ENCODE measurements at places on chromosomes 11 and 22. TPM values are rescaled to one million over a fixed set of nuclear protein-coding genes. Genes with fewer than 3 reads are reported as not detected.
A peak's percentile ranks its signal among the peaks of the same experiment; 100 is the strongest.

CHRM1 gene
- not detected for total RNA-seq

ANKRD13D gene
- total RNA-seq, result 160 TPM

USP2 gene
- 2.6 TPM for total RNA-seq

PARVG gene
- 142 TPM for total RNA-seq

DNA sequence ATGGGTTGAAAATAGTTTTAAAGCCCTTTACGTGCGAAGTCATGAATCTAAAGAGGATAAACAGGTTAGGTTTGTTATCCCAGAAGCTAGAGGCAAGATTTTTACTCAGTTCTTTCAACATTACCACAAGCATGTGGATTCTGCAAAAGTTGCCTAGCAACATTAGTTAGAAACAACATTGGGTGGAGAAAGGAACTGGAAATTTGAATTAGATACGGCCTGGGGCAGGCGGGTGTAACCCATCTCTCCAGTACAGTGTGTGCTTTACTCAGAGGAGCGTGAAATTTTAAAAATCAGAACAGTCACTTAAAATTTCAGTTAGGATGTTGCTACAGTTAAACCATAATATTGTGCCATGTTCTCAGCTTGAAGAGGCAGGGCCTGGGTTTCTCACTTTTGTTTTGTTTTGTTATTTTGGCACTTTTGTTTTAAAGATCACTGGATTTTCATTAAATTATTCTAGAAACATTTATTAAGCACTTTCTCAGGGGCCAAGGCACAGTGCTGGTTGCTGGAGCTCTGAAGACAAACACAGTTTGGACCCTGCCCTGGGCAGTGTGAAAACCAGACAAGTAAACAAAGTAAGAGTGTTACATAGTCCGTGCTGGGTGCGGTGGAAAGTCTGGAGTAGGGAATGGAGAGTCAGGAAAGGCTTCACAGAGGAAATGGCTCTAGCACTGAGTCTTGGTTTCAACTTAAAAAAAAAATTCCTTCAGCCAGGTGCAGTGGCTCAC, 4.4 kb upstream of the WEE1 start:
- DNase-seq, result no peak
- H3K4me3 ChIP-seq, result no peak overlapping the region
- H3K36me3 ChIP-seq, result no peaks in the 10 kb centered on the region
- peak overlapping the region; percentile 23 for H3K27ac ChIP-seq
- peaks cover 23% of the 10 kb centered on the region for H3K4me1 ChIP-seq

DNA sequence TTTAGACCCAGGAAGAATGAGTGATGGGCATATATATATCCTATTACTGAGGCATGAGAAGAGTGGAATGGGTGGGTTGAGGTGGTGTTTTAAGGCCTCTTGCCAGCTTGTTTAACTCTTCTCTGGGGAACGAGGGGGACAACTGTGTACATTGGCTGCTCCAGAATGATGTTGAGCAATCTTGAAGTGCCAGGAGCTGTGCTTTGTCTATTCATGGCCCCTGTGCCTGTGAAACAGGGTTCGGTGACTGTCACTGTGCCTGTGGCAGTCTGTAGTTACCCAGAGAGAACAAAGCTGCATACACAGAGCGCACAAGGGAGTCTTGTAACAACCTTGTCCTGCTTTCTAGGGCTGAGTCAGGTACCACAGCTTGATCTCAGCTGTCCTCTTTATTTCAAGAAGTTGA, 11.7 kb downstream of the LIMK2 start:
- DNase-seq, result no peak
- H3K36me3 ChIP-seq, result peaks cover 20% of the 10 kb centered on the region
- H3K4me1 ChIP-seq, result peaks cover 20% of the 10 kb centered on the region
- no peak overlapping the region for H3K4me3 ChIP-seq
- no peak overlapping the region for H3K27ac ChIP-seq

- H3K27me3 ChIP-seq, result no peaks in the 10 kb centered on the region
- H3K27ac ChIP-seq, result no peak overlapping the region
- DNase-seq, result no peak
- H3K4me1 ChIP-seq, result no peaks in the 10 kb centered on the region
- H3K4me3 ChIP-seq, result no peak overlapping the region
- H3K36me3 ChIP-seq, result no peaks in the 10 kb centered on the region
Observed at GRCh38 chr11:40204228-40204627, 1255.2 kb downstream of the LRRC4C start.

DNA sequence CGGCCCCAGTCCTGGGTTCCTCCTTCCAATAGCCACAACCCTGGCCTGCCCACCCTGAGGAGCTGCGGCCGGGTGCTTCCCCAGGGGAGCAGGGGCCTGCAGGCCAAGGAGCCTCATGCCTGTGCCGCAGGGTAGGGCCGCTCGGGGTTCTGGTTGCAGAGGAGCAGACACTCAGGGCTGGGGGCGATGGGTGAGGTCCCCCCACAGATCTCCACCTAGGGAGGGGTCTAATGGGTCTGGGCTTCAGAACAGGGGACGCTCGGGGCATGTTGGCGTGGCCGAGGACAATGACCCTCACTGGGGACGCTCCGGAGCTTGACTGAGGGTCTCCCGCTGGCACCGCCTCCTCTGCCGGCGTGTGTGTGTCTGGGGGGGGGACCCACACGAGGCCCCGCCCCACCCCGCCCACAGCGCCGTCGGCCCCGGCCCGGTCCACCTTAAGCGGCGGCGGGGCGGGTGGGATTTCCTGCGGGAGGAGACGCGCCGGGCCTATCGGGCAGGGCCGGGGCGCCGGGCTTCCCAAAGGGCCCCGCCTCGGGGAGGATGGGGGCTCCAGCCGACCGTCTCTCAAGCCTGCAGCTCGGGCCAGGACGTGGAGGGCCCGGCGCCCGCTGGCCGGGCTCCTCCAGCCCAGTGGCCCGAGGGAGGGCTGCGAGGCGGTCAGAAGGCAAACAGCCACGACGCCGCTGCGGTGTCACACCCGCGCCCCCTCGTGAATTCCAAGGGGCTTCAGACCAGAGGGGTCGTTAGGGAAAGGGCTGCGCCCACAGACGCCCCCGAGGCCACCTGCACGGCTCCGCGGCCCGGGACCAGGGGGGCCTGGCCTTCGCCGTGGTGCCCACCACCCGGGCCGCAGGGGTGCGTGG, 640 bp upstream of the ZDHHC8 start:
- peak overlapping the region; percentile 70 for H3K4me3 ChIP-seq
- peaks cover 12% of the 10 kb centered on the region for H3K36me3 ChIP-seq
- peak overlapping the region; percentile 75 for H3K27ac ChIP-seq
- peaks cover 54% of the 10 kb centered on the region for H3K4me1 ChIP-seq
- peak; percentile 69 for DNase-seq

GRCh38 chr11:77457340-77457739, 16.6 kb downstream of the PAK1 start:
- no peaks in the 10 kb centered on the region for H3K36me3 ChIP-seq
- H3K27me3 ChIP-seq, result no peaks in the 10 kb centered on the region
- no peak for DNase-seq
- no peak overlapping the region for H3K4me3 ChIP-seq
- no peaks in the 10 kb centered on the region for H3K4me1 ChIP-seq
- no peak overlapping the region for H3K27ac ChIP-seq

DNA sequence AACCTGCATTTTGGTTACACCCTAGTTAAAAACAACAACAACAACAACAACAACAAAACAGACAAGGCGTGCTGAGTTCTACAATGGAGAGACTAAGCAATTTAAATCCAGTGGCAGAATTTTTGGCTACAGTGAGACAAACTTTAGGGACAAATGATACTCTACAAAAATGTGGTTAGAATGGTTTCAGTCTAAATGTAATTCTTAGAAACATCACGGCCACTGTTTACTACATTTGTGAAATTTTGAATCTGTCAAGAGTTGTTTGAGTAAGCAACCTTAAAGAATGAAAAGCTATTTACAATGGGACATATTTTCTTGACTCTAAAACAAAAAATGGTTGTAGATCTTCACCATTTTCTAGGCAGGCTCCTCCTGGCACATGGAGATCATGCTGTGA, 259.4 kb downstream of the SWAP70 start:
- H3K27ac ChIP-seq, result no peak overlapping the region
- H3K27me3 ChIP-seq, result no peaks in the 10 kb centered on the region
- DNase-seq, result no peak
- no peaks in the 10 kb centered on the region for H3K4me1 ChIP-seq
- H3K36me3 ChIP-seq, result no peaks in the 10 kb centered on the region

GRCh38 chr11:48172818-48173609, 43.6 kb upstream of the OR4B1 start:
- DNase-seq, result peak; percentile 39
- H3K4me1 ChIP-seq, result peaks cover 7% of the 10 kb centered on the region
- peaks cover 8% of the 10 kb centered on the region for H3K36me3 ChIP-seq
- H3K27ac ChIP-seq, result no peak overlapping the region
- H3K27me3 ChIP-seq, result no peaks in the 10 kb centered on the region
- no peak overlapping the region for H3K4me3 ChIP-seq

DNA sequence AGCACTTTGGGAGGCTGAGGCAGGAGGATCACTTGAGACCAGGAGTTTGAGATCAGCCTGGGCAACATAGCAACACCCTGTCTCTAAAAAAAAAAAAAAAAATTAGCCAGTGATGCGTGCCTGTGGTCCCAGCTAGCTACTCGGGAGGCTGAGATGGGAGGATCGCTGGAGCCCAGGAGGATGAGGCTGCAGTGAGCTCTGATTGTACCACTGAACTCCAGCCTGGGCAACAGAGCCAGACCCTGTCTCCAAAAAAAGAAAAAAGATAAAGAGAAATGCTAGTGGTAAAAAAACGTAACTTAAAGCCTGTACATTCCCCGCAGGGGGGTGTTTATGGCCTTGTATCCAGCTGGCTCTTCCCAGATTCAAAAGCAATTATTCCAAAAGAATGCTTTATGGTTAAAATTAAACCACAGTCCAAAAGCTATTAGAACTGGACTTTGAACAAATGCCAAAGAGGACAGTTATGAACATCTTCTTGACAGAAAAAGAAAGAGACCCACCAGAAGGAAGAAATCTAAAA, 16.4 kb upstream of the SNX32 start:
- peaks cover 16% of the 10 kb centered on the region for H3K4me1 ChIP-seq
- H3K36me3 ChIP-seq, result no peaks in the 10 kb centered on the region
- H3K27me3 ChIP-seq, result no peaks in the 10 kb centered on the region
- peak overlapping the region; percentile 50 for H3K4me3 ChIP-seq
- H3K27ac ChIP-seq, result peak overlapping the region; percentile 35

DNA sequence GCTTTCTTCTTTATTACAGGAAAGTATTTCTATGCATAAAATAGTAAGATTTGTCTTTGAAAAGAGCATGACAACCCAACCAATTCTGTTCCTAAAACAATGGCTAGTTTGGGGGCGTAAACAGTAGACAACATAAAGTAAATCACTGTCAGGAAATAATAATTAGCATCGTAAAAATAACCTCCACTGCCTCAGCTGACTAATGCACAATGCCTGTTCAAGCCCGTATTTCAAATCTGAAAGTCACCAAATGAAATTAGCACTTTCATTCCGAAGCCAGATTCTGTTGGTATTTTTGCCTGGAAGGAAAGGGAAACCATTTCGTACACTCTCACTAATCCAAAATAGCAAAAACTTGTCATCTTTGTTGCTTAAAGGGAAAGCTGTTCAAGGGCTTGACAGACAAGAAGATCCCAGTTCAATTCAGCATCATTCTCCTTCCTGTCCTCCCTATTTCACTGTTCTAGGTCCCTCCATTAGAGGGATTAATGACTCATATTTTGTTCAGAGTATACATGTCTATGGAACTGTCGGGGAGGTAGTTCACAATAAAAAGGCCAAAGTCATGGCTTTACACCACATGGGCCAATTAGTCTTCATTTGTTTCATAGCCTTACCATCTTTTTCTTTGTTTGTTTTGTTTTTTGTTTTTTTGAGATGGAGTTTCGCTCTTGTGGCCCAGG, 154.7 kb downstream of the CADM1 start:
- no peak overlapping the region for H3K27ac ChIP-seq
- no peak overlapping the region for H3K4me3 ChIP-seq
- H3K27me3 ChIP-seq, result no peaks in the 10 kb centered on the region
- no peak for DNase-seq
- no peaks in the 10 kb centered on the region for H3K4me1 ChIP-seq

DNA sequence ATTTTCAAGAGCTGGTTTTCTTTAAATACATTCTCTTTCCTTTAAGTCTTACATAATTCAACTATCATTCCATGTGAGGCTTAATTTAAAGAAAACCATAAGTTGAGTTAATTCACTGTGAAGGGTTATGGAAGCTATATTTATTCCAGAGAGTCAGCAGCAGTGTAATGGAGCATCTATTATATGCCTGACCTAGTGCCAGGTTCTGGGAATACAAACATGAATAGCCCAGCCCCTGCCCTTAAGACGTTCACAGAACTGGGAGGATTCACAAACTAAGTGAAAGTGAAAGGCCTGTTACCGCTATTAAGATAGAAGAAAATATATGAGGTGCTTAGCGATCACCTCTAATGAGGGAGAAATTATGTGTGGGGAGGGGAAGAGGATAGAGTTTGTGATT, 408.9 kb upstream of the CCDC90B start:
- no peak overlapping the region for H3K4me3 ChIP-seq
- no peaks in the 10 kb centered on the region for H3K27me3 ChIP-seq
- H3K36me3 ChIP-seq, result no peaks in the 10 kb centered on the region

DNA sequence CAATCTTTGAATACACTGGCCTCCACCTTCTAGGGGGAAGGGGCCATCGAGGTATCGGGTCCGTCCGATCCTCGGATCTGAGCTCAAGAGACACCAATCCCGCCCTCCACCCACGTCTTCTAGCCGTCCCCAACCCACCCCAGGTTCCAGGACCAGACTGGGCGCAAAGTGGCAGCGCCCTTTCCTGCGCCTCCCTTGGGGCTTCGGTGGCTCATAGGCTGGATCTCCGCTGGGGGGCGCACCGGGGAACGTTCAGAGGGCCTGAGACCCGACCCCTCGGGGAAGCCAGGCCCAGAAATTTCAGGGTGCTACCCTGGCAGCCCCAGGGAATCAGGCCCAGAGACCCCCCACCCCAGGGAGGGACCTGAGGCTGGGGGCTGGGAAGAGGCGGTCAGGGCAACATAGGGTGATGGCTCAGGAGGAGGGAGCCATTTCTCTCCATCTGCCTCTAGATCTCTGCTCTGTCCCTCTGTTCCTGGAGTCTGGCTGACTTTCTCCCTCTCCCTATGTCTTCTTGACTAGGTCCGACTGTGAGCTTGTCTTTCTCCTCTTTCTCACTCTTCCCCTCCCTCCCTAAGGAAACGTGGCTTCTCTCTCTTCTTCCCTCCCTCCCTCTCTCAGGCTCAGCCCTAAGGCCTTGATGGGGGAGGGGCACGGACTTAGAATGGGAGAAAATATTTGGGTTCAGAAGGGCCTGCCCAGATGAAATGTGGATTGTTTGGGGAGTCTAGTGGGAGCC, 1.1 kb downstream of the CREB3L1 start:
- H3K27me3 ChIP-seq, result peaks cover 26% of the 10 kb centered on the region
- H3K4me1 ChIP-seq, result peaks cover 12% of the 10 kb centered on the region
- peak; percentile 46 for DNase-seq
- no peaks in the 10 kb centered on the region for H3K36me3 ChIP-seq
- H3K27ac ChIP-seq, result no peak overlapping the region

DNA sequence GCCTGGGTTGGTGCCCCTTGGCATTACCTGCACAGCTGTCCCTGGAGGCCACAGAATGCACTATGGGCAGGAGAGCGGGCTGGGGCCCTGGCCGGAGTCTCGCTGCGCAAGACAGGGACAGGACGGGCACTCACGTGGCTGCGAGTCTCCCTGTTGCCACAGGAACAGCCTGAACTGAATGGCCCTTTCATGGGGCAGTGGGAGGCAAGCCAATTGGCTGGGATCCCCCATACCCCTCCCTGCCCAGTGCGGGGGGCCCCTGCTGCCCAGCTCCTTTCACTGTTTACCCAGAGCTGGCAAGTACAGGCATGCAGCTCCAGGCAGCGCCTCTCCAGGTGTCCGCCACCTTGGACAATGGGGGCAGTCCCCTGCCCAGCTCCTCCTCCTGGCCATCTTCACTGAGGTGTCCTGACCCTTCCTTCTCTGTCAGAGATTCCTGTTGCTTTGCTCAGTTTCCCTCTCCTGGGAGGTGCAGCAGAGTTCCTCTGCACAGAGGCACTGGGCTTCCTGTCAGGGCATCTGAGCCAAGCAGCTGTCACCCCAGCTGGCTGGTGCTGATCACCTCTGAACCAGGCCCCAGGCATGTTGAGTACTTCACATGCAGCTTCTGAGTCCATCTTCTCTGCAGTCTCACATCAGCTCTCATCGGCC, 5.2 kb downstream of the USP2 start:
- DNase-seq, result no peak
- peaks cover 23% of the 10 kb centered on the region for H3K4me1 ChIP-seq
- no peaks in the 10 kb centered on the region for H3K27me3 ChIP-seq

All from CD4-positive, alpha-beta T cell (primary cell).